ENCODE measurements at places on chromosomes 13 and 19.

GRCh38 chr13:95955255-95955654, 97.9 kb downstream of the UGGT2 start:
- no peak for DNase-seq

DNA sequence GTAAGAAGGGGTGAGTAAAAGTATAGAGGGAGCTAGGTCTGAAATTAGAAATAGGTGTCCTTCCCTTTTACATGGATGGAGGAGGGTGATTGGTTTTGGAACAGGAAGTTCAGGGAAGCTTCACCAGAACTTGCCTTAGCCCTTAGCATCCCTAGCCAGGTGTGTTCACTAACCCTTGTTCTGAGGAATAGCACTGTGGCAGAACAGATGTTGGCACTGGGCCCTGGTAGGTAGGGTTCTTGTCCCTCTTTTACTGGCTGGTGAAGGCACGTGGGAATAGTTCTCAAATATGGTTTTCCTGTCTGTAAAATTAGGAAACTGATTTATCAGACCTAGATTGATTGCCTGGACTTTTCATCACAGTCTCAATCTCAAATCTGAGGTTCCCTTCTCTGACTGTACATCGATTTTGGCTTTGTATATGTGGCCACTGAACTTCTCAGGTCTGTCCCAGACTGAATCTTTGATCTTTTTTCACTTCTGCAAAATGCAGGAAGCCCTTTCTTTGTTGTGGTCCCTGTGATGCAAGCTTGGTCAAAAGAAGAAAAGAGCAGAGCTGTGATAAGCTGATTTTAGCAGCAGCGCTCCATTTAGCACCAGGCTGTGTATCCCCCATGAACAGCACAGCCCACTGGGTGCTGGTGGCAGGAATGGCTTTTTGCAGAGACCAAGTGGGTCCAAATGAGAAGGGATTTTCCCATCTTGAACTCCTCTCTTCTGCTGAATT, 86.2 kb upstream of the HTR2A start:
- DNase-seq: no peak

DNA sequence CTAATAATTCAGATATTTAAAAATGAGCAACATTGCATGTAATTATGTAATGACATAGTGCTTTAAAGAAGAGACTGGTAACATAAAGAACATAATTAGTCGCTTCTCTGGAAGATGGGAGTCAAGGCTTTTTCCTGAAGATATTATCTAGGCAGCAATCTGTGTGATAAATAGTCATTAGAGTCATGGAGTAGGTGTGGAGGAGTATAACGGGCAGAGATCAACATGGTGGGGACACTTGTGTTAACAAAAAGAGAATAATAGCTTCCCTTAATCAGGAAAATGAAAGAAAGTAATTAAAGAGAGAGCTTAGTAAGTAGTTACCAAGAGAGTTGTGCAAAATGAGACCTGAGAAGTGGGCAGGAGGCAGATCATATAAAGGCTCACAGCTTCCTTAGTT, 1417.1 kb upstream of the ATXN8OS start:
- DNase-seq: no peak

DNA sequence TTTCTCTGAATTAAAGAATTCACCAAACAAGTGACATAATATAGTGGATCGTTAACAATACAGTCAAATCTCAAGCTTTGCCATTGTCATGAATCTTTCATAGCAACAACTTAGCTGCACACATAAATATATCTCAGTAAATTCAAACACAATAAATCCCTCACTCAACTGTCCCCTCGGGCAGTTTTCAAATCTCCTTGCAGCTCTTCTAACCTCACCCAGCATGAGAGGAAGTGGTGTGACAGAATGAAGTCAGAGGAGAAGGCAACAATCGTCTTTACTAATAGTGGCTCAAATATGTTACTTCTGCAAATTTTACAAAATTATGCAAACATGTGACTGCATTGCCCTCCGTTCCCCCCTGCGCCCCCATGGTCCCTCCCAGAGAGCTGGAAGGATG, 148.2 kb downstream of the RAP2A start:
- DNase-seq: no peak

DNA sequence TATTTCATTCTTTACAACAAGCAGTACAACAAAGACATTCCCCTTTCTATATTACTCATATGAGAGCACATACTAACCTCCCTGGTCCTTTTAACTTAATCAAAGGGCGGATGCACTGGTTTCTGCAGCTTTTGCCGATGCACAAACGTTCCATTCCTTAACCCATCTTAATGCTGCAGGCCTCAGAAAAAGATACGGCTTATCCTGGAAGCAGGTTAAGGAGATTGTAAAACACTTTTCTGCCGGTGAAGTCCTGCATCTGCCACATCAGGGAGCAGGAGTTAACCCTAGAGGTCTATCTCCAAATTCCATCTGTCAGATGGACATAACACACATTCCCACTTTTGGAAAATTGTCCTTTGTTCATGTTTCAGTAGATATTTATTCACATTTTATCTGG, 11.5 kb upstream of the ZNF814 start:
- no peak for DNase-seq

- DNase-seq: no peak
Observed at GRCh38 chr13:46071590-46072249, 19.2 kb upstream of the ZC3H13 start.

DNA sequence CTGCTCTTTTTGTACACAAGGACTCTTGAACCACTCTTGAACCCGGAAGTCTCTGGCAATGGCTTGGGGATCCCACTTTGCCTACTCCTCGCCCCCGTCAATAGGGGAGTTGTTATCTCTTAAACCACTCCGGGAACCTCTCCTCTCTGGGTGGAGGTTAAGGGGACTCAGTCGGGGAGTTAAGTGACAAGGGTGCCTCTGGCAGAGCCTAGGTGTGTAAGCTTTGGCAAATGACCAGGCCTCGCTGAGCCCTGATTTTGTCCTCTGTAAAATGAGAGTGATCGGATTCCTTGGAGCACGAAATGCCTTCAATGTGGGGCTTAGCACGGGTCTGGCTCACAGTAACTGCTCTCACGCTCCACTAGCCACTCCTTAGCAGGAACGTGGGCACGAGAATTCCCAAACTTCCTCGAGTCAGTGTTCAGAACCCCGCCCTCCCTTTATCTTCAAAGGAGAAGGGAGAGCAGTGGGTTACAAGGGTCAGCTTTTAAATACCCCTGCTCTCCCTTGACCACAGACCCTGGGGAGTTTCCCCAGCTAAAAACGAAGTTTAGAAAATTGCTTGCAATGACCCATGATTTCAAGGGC, 193.3 kb downstream of the KATNAL1 start:
- no peak for DNase-seq

- peak; percentile 57 for DNase-seq
Observed at GRCh38 chr13:75908141-75908540, 272.0 kb downstream of the LMO7 start.

- no peak for DNase-seq
Observed at GRCh38 chr13:28890712-28891111, 70.6 kb downstream of the MTUS2 start.

GRCh38 chr19:34317311-34317927, 47.6 kb upstream of the GPI start:
- DNase-seq: no peak

DNA sequence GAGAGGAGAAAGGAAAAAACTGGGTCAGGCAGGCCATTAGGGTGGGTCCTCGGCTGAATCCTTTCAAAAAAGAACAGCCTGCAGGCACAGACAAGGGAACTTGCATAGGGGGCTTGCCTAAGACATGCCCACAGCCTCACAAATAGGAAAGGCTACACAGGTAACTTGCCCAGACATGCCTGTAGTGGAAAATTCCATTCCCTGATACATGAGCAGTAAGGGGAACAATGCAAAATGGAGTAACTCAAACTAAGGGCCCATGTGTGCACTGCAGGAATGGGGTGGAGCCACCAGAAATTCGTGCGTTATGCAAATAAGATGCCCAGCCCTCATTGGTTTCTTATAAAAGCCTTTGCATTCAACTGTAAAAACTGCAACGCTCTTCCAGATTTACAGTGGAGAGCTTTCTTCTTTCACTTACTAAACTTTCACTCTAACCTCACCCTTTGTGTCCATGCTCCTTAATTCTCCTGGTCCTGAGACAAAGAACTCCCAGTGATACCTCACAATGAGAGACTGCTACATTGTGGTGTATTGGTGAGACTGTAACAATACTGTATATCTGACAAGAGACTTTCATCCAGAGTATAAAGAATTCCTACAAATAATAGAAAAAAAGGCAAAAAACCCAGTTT, 59.5 kb upstream of the SLITRK1 start:
- no peak for DNase-seq

DNA sequence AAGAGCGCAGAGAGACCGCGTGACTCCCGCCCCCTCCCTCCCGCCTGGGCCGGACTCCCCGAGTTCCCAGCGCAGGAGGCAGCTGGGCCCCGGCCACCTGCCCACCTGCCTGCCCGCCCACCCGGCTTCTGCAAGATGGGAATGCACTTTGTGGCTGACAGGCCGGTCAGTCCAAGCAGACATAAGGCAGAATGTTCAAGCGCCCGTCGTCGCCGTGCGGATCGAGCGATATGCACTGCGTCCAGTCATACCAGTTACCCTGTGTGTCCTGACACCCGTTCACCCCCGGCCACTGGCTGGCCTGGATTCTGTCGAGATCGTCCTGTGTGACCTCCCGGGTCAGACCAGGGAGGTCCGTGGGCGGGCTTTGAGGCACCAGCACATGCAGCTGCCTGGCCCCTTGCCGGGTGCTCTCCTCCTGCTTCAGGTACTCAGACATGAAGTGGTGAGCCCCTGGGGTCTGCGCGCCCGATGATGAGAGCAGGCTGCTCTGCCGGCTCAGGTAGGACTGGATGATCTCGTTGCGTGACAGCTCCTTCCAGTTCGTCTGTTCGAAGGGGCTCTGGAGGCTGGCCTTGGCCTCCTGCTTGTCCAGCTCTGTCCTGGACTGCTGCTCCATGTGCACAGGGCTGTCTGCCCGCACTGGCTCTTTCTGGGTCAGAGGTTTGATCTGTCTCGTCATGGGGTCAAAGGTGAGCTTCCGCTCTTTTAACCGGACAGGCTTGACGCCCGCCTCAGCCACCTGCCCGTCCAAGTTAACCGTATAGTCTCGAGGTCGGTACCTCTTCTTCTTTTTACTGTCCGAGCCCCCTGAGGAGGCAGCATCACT, 3.9 kb upstream of the SLC35E1 start:
- no peak for DNase-seq

DNA sequence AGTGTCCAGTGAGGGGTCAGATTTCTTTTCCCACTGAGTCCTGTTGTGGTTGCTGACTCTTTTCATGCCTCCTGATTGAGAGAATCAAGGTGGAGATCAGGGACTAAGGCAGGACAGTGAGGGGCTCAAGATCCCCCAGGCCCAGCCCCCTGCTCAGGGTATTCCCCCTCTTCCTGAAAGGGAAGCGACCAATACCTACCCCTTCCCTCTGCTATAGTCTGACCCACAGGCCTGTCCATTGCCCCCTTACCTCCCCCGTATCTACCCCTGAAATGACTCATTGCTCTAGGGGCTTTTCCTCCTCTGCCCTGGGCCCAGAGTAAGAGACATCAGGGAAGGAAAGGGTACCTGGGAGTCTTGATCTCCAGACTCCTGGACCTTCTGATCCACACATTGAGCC, 1320.5 kb downstream of the UQCRFS1 start:
- no peak for DNase-seq

- peak; percentile 66 for DNase-seq
Observed at GRCh38 chr13:35923347-35923746, 207.8 kb downstream of the DCLK1 start.

DNA sequence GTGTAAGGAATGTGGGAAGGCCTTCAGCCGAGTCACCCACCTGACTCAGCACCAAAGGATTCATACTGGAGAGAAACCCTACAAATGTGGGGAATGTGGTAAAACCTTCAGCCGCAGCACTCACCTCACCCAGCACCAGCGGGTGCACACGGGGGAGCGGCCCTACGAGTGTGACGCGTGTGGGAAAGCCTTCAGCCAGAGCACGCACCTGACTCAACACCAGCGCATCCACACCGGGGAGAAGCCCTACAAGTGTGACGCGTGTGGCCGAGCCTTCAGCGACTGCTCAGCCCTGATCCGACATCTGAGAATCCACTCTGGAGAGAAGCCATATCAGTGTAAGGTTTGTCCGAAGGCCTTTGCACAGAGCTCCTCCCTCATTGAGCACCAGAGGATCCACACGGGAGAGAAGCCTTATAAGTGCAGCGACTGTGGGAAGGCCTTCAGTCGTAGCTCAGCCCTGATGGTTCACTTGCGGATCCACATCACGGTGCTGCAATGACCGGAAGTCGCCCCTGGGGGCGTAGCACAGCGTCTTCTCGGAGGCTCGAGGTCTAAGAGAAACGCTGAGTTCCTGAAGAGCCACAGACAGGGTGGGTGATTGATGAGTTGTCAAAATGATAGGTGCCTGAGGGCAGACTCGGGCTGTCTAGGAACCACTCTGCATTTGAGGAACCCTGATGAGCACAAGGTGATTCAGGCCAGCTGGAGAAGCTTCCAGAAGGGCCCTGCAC, 12.2 kb downstream of the ZSCAN22 start:
- no peak for DNase-seq

GRCh38 chr13:98097749-98098148, 45.1 kb upstream of the FARP1 start:
- DNase-seq: no peak

GRCh38 chr13:23146006-23146405, 34.8 kb upstream of the SGCG start:
- no peak for DNase-seq

GRCh38 chr19:21883516-21883915, 47.5 kb upstream of the ZNF43 start:
- no peak for DNase-seq

- DNase-seq: no peak
Observed at GRCh38 chr19:447064-447426, 13.8 kb downstream of the SHC2 start.

DNA sequence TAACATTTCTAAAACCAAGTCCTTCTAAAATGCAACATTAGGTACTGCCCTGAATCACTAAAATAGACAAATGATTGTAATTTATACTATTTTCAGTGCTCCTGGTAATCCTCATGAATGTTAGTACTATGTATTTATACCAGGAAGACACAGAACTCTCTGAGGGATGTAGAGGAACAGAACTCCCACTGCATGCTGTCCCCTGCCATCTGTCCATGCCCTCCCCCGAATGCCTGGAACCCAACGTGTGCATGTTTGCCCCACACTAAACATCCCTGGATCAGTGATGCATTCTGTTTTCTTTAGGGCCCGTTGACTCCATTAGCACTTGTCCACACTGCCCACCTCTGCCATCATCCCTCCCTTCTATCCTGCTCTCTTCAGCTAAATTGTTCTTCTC, 26.5 kb downstream of the ENOX1 start:
- DNase-seq: no peak

DNA sequence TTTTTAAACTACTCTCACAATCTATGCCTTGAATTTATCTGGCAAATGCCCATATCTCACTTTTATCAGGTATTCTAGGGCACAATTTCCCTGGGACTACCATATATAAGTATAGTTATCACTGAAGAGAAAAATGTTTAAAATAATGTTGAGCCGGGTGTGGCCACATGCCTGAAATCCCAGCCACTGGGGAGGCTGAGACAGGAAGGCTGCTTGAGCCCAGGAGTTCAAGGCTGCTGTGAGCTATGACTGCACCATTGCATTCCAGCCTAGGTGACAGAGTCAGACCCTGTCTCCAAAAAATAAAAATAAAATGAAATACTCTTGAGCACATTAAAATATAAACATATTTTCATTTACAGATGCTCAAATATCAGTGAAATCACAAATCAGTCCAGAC, 4.1 kb downstream of the KATNAL1 start:
- DNase-seq: no peak
